Left renal pelvis (tissue), 4 donors: ENCODE measurements at places on chromosomes 5 and 9. TPM values are rescaled to one million over a fixed set of nuclear protein-coding genes. Genes with fewer than 3 reads are reported as not detected.

LAMC3 gene
- polyA plus RNA-seq, result 1.8 TPM

C9orf50 gene
- 0.70 TPM for polyA plus RNA-seq

INSL6 gene
- 0.79 TPM for polyA plus RNA-seq

MYMK gene
- not detected for polyA plus RNA-seq

ANKDD1B gene
- polyA plus RNA-seq, result 6.4 TPM
